ENCODE measurements at places on chromosomes 4 and X.

DNA sequence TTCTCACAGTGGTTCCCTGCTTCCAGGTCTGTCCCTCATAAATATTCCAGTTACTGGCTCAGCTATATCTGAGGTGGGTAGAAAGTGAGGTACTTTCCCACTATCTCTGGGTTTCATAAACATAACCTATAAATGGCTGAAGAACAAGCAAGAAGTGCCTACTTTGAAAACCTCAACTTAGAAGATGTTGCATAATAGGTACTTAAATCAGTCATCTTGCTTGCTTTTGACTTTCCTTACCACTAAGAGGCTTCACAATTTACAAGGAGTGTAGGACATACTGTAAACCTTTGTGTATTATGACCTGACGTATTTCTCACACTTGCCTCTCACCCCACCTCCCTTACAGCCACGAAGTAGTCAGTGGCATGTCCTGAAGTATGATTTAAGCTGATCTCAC is 145.9 kb downstream of the PCDH19 start:
- DNase-seq: no peak

DNA sequence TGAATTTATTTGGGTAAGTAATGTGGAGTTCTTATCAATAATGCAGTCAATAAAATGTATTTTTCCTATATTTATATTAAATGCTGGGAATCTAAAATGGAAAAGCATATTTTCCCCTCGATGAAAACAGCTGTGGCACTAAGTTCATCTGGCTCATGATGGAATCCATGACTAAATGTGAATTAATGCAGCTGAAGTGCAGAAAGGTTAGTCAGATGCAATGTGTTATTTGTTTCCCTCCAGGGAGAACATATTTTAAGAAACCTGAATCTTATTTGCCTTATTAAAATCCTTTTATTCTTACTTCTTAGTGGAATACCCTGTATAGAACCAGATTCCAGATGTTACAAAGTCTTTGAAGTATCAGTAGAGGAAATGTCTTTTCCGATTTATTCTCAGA is 247.9 kb downstream of the ARHGAP24 start:
- no peak for DNase-seq

DNA sequence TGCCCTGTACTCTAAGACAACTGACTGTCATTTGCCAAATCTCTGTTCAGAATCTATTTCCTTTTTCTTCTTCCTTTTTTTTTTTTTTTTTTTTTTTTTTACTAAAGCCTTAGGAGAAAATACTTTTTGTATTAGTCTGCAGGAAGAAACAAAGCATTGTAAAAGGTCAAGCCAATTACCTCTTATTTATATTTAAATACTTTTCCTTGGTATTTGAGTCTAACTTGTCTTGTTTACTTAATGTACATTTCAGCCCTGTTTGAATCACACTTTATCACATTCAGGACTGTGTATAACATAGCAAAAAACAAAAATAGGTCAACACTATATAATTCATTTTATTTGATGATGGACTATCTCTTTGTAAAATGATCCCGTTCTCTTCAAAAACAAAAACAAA is 262.2 kb downstream of the RPA4 start:
- no peak for DNase-seq

DNA sequence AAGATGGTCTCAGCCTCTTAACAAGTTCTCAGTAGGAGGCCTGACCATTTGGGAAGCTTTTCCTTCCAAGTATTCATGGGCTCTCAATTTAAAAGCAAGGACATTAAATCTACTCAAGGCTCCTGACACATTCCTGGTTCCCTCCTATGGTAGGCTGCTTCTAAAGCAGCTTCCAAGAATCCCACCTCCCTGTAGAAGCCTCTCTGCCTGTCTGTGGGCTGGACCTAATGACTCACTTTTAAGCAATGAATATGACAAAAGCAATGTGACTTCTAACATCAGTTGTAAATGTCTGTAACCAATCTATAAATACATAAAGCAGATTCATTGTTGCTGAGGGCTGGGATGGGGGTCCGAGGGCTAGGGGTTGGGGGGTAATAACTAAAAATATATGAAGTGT is 99.5 kb upstream of the FAM9B start:
- no peak for DNase-seq

- no peak for DNase-seq
Measured at GRCh38 chr4:128940971-128941370, 131.5 kb downstream of the JADE1 start.

DNA sequence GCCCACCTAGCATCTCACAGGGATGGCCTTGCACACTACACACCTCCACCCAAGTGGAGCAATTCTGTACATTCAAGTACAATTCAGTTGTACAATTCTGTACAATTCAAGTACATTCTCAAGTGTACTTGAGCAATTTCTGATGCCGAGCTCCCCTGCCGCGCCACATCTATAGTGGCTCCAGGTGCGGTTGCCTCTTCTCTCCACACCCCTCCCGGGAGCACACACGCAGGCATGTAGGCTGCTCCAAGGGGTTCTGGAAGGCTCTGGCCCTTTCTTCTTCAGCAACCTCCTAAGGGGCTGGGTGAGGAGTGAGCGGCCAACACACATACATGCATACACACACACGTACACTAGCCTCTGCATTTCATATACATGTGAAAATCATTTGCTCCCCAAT is 18.9 kb upstream of the DUSP9 start:
- DNase-seq: no peak

DNA sequence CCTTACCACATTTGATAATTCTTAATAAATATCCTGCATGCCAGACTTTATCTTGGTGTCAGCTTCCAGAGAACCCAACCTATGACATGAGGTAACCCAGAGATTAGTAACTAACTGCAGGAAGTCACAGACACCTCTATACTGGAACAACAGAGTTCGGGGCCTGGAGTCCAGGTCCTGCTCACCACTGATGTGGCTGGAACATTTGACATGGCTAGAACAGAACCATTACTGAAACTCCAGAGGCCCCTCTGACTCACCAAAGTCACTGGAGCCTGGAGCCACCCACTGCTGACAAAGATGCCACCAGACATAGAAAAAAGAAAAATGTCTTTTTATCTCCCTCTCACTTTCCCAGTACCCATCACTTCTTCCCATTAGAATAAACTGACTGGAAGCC is 403.7 kb downstream of the MID1IP1 start:
- no peak for DNase-seq
